ENCODE measurements at places on chromosomes 1 and 21.
A peak's percentile ranks its signal among the peaks of the same experiment; 100 is the strongest.

DNA sequence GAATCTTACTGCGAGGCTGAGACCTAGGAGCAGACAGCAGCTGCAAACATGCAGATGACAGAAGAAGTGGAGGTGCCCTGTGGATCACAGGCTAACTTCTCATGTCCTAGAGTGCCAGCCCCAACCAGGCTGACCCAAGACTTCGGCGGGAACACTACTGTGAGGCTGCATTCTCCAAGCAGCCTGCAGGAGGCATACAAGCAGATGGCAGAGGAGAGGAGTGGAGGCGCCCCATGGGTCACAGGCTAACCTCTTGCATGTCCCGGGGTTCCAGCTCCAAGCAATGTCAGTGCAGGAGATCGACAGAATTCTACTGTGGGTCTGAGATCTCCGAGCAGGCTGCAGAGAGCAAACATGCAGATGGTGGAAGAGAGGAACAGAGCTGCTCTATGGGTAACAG is 98.1 kb upstream of the ZNF678 start:
- H3K4me1 ChIP-seq = no peaks in the 10 kb centered on the region
- no peaks in the 10 kb centered on the region for H3K36me3 ChIP-seq
- DNase-seq = no peak
- no peak overlapping the region for H3K27ac ChIP-seq

- no peaks in the 10 kb centered on the region for H3K36me3 ChIP-seq
- no peak overlapping the region for H3K4me3 ChIP-seq
- H3K27me3 ChIP-seq = no peaks in the 10 kb centered on the region
- no peak for DNase-seq
- no peaks in the 10 kb centered on the region for H3K4me1 ChIP-seq
- no peak overlapping the region for H3K27ac ChIP-seq
These were observed 106.3 kb upstream of the TMEM51 start for GRCh38 chr1:15047237-15047636.

DNA sequence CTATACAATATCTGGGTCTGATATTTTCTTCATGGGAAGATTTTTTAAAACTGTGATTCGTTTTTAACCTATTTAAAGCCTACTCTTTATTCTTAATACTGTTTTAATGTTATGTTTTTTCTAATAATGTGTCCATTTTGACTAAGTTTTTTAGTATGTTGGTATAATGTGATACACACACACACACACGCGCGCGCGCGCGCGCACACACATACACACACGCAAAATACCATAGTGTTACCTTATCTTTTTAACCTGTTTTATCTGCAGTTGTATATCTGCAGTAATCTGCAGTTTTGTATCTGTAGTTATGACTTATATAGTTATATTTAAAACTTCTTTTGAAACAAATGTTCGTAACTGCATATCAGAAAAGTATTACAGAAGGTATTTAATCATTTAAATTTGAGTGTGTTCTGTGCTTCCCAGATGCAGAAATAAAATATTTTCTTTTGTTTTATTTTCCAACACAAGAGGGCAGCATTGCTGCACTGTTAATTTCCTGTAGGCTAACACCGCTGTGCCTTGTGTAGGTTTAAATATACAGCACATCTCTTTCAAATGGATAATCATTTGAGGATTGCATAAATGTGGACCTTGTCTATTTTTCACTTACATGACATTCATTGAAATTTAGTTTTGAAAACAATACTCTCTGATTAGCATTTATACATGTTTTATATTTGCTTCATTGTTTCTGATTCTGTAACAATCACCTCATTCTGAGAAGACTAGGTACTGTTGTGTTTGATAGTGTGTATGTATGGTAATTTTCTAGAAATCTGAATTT is 166.1 kb downstream of the PDE4B start:
- H3K27me3 ChIP-seq = peaks cover 4% of the 10 kb centered on the region
- H3K36me3 ChIP-seq = no peaks in the 10 kb centered on the region
- H3K27ac ChIP-seq = no peak overlapping the region
- peak; percentile 47 for DNase-seq
- H3K4me1 ChIP-seq = no peaks in the 10 kb centered on the region

GRCh38 chr1:86970938-86971337 is 56.5 kb downstream of the HS2ST1 start:
- H3K27ac ChIP-seq = no peak overlapping the region
- H3K27me3 ChIP-seq = no peaks in the 10 kb centered on the region
- DNase-seq = no peak
- H3K4me1 ChIP-seq = no peaks in the 10 kb centered on the region

DNA sequence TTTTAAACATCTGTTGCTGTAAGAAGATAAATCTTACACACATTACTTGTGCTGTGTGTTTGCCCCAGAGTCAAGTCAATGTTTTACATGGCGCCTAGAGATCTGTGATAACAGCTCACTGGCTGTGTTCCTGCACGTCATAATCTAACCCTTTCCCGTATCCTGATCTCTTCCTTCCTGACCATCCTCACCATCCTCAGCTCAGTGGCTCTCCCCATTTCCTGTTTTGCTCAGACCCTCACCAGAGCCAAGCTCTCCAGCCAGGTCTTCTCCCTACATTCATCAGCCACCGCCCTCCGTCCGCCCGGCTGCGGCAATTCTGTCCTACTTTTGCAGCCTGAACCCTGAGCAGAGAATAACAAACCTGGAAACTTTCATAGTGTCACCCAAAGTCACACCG is 824.7 kb downstream of the USP25 start:
- no peaks in the 10 kb centered on the region for H3K36me3 ChIP-seq
- no peak overlapping the region for H3K4me3 ChIP-seq
- no peaks in the 10 kb centered on the region for H3K27me3 ChIP-seq
- no peak for DNase-seq

DNA sequence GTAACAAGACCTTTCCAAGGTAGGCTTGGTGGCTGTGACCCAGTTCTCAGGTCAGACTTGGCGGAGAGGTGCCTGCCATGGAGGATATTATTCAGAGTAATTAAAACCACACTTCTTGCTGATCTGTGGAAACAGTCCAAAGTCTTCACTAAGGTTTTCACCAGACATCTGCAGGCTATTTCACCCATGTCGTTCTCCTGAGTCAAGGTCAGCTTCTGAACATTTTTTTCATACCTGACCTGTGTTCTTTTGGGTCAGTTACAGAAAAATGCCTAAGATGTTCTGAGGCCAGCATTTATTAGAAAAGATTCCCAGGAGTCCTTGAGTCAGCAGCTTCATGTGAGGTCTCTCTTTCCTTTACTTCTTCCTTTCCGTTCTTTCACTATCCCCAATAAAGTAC is 54.9 kb downstream of the RGL1 start:
- no peaks in the 10 kb centered on the region for H3K4me1 ChIP-seq
- H3K36me3 ChIP-seq = no peaks in the 10 kb centered on the region
- no peak overlapping the region for H3K27ac ChIP-seq
- no peak overlapping the region for H3K4me3 ChIP-seq

Data from activated CD8-positive, alpha-beta T cell treated with anti-CD3 and anti-CD28 coated beads, Interleukin-2, amount 10 ng/mL, durations not matched to agents 7 days and 5 days (primary cell).